ENCODE measurements at places on chromosomes 12 and 14. TPM values are rescaled to one million over a fixed set of nuclear protein-coding genes. Genes with fewer than 3 reads are reported as not detected.
A peak's percentile ranks its signal among the peaks of the same experiment; 100 is the strongest.

NELL2 gene
- total RNA-seq: 11.1 TPM

CPNE8 gene
- 11.9 TPM for total RNA-seq

CLEC4C gene
- not detected for total RNA-seq

C14orf39 gene
- total RNA-seq: 1.6 TPM

GARIN6 gene
- total RNA-seq: not detected

DHRS7 gene
- 70.9 TPM for total RNA-seq

DNA sequence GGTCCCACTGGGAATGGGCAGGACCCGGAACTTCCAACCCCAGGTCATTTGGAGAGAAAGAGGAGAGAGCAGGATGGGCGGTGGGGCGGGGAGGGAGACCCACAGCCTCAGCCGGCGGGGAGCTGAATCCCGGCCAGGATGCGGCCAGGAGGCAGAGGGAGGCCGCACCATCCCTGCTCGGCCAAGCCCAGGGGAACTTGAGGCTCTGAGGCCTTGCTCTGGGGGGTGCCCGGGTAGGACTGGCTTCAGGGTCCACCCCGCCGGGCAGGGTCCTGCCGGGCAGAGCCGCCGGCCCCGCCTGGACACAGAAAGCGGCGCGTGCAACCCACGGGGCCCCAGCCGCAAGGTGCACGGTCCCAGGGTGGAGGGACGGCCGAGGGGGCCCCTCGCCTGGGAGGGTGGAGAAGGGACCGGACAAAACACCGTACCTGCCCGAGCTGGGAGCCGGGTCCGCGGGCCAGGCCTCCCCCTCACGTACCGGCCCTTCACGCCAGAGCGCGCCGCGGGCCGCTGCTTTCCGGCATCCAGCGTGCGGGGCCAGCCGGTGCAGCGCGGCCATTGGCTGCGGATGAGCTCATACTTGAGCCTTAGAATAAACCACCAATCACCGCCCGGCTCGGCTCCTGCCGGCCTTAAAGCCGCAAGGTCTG lies at the start of gene RPS6KL1:
Gene RPS6KL1 (minus strand): TSS at position 509 of the 650 bp plus-strand sequence. CDS start 1,719 bp downstream, outside the sequence.
- DNase-seq: peak; percentile 93

DNA sequence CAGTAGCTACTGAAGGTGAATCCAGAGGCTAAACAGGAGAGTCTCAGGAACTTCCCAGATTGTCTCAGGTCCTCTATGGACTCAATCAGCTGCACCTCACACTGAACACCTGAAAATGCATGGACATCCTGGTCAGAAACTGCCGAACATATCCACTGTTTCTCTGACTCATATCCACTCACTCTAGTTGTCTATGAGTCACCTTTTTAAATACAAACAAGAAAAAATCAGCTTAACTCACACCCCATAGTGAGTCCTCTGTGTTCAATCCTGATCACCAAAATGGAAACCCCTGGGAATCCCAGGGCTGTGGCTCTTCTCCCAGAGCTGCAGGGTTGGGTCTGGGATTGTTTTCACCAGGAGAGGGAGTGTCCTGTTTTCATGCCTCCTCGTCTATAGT lies 556.7 kb downstream of the TMEM121 start:
- no peak for DNase-seq

- no peak for DNase-seq
Observed at GRCh38 chr12:48180857-48181495, 2.5 kb upstream of the CCDC184 start.

DNA sequence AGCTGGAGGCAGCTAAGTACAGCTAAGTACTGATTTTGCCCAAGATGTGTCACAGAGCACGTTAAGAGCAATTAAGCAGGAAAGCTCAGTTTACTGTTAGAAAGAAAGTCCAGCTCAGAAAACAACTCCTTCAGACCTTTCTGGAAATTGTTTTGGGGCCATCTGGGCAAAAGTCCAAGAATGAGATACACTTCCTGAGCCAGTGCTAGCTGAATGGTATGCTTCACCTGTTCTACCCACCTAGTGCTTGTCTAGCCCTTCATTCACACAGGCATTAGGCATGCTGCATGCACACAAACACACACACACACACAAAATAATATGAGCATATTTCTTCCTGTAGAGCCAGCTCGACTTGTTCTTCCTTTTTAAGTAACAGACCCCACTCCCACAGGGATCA lies 6.6 kb upstream of the IKZF4 start:
- no peak for DNase-seq

- DNase-seq: no peak
Observed at GRCh38 chr12:99413751-99414150, 233.8 kb upstream of the GARIN6 start.

DNA sequence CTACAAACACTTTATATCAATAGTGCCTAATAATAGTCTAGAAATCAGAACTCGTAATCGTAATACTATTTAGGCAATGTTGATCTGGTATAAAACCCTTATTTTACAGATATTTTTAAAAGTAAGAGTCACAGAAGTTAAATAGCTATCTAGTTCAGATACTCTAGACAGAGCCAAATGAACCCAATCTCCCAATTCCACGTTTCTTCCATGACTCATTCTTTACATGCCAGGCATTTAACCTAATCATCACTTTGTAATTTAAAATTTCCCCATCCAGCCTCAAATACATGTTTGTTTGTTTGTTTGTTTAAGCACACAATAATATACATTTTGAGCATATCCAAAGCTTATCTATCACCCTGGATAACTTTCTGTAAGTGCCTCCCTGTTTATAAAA lies 36.4 kb upstream of the GARIN6 start:
- no peak for DNase-seq

DNA sequence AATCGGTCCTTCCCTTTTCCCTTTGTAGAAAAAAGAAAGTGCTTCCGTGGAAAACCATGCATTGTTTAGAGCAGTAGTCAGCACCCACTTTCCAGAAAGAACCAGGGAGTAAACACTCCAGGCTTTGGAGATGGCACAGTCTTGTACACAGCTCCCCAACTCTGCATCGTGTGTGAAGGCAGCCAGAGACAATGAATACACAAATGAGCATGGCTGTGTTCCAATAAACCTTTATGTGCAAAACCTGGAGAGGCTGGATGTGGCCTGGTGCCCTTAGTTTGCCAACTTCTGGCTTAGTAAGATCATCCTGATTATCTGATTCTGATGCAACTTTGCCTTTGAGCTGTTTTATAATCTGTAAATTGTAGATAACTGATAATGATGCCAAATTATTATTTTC lies 463.4 kb upstream of the TMEM132C start:
- no peak for DNase-seq

- DNase-seq: no peak
Observed at GRCh38 chr14:24952851-24953666, 96.9 kb downstream of the STXBP6 start.

DNA sequence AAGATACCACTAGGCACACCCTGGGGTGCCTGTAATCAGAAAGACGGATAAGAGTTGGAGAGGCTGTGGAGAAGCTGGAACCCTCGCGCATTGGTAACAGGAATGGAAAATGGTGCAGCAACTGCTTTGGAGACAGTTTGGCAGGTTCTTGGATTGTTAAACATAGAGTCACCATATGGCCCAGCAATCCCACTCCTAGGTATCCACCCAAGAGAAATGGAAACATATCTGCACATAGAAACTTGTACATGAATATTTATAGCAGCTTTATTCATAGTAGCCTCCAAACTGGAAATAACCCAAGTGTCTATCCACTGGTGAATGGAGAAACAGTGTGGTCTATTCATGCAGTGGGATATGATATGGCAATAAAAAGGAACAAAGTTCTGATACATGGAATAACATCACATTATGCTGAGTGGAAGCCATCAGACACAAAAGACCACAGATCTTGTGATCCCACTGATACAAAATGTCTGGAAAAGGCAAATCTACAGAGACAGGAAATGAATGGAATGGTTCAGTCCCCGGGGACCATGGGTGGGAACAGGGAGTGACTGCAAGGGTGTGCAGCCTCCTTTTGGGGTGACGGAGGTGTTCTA lies 45.4 kb downstream of the JAG2 start:
- DNase-seq: no peak

- no peak for DNase-seq
Observed at GRCh38 chr12:9604287-9604686, 3.4 kb downstream of the KLRB1 start.

DNA sequence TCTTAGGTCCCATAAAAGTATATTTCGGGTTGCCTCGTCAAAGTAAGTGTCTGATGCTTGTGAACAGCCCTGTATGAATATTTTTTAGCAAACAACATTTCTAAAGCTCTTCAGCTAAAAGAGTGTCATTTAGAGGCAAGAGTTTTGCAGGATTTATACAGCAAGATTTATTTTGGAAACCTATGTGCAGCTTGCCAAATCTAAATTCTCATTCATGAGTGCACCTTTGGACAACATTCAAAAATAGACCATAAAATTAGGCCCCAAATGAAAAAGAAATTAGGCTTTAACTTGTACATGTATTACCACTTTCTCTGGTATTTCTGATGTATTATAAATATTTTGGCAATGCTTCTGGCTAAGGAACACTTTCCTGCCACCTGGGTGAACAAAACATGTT lies 224.4 kb upstream of the PDZRN4 start:
- no peak for DNase-seq

- DNase-seq: no peak
Observed at GRCh38 chr12:54053751-54054741, at the start of gene HOXC4. Gene HOXC4, plus strand, starts transcription at chr12:54053835. Its CDS starts 88 bp downstream, at chr12:54053923.

DNA sequence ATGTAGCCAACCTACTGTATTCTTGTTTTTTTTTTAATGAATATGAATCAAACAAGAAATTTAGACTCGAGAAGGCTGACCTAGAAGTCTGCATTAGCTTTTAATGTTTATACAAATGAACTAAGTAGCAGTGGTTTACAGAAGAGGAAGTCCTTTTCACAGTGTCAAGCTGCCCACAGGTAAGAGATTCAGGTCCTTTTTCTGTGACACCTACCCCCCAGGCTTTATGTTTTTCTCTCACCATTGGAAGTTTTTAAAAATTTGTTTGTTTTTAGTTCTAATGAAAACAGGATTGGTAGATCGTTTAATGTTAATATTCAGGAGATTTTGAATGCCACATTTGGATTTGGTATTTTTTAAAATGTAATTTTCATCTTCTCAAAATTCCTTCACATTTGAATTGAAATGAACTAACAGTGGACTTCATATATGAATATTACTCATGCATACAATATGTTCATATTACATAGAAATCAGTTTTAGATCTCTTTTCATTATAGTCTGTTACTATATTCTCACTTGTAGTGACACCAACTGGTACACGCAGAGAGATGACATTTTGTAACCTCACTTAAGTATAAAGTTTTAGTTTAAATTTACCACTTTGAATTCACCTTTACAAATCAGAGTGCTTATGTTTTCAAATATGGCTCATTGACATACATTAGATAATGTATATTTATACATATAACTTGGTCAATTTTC lies 29.7 kb downstream of the ATF7IP start:
- DNase-seq: no peak

DNA sequence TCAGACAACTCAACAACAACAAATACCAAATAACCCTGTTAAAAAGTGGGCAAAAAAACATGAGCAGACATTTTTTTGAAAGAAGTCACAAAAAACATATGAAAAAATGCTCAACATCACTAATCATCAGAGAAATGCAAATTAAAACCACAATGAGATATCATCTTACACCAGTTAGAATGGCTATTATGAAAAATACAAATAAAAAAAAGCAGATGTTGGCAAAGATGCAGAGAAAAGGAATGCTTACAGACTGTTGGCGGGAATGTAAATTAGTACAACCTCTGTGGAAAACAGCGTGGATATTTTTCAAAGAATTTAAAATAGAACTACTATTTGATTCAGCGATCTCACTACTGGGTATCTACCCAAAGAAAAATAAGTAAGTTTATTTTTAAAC lies 114.0 kb downstream of the SLC38A4 start:
- no peak for DNase-seq

GRCh38 chr12:58131986-58132755 lies 190.8 kb downstream of the ATP23 start:
- DNase-seq: no peak

DNA sequence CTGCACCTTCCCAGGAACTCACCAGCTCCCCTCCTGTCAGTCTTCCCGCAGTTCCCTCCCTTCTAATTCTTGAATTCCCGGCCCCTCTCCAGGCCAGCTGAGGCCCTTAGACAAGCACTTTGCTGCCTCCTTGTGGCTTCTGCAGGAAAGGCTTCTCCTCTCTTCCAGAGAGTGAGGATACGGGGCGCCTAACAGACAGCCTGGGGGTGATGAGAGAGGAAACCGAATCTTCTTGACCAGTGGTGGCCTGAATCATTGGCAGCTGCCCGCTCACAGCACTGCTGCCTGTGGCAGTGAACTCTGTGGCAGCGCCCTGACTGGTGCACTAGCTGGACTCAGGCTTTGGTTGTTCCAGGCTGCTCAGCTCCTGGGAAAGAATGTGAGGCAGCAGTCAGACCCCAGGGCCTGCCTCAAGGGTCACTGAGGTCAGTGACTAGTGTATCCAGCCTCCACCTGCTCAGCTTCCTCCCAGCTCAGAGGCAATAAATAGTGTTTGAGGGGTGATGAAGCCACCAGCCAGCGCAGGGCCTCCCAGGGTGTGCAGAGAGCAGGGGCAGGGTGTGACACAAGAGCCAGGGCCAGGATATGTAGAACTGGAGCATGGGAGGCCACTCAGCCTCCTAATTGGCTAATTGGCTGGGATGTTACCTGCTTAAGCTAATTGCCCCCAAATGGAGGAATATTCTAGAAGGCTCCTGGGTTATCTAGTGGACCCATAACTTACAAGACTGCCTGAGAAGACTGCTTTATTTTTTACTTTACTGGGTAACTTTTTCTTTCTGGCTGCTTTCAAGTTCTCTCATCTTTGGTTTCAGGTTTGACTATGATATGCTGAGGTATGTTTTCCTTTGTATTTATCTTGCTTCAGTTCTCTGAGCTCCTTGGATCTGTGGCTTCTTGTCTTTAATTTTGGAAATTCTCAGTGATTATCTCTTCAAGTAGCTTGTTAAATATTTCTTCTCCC lies 12.9 kb upstream of the MCRS1 start:
- peak; percentile 81 for DNase-seq

DNA sequence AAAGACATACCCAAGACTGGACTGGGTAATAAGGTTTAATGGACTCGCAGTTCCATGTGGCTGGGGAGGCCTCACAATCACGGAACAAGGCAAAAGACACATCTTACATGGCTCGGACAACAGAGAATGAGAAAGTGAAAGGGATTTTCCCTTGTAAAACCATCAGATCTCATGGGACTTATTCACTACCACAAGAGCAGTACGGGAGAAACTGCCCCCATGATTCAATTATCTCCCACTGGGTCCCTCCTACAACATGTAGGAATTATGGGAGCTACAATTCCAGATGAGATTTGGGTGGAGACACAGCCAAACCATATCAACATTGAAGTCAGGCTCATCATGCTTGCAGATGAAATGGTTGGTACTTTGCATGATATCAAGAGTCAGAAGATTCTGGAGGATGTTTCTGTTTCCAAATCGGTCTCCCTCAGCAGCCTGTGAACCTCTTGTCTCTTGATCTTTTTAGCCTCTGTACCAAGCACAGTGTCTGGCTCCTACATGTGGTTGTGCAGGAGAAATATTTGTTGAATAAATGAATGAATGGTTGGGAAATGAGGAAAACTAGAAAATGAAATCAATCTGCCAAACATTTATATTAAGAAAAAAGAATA lies 98.6 kb downstream of the VRK1 start:
- DNase-seq: no peak

All from sigmoid colon (tissue), 7 donors.